ENCODE measurements at places on chromosomes 7 and 10. TPM values are rescaled to one million over a fixed set of nuclear protein-coding genes. Genes with fewer than 3 reads are reported as not detected.
A peak's percentile ranks its signal among the peaks of the same experiment; 100 is the strongest.

The IGF2BP3 gene
- total RNA-seq: 50.8 TPM

The CCDC172 gene
- total RNA-seq: not detected

The FANK1 gene
- 26.4 TPM for total RNA-seq

The ALOX5 gene
- 32.4 TPM for total RNA-seq

The NFE2L3 gene
- total RNA-seq: 94.1 TPM

The TRIM8 gene
- 47.2 TPM for total RNA-seq

The HOXA13 gene
- under 0.01 TPM for total RNA-seq

The AKR1D1 gene
- not detected for total RNA-seq

DNA sequence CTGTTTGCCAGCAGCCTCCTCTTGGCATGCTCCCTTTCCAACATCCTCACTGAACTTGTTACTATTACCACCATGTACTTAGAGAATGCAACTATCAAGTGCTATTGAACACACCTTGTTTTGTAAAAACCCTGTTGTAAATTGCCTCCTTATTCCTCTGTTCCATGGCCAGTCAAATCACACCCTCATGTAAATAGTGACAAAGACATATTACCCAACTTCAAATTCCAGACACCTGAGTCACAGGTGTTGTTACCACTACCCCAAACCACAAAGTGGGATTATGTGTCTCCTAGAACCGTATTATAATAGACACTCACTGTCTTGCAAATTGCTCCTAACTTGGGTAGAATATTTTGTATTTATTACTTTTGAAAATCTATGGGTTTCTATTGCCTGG lies 263.2 kb upstream of the C7orf33 start:
- peak; percentile 78 for DNase-seq

DNA sequence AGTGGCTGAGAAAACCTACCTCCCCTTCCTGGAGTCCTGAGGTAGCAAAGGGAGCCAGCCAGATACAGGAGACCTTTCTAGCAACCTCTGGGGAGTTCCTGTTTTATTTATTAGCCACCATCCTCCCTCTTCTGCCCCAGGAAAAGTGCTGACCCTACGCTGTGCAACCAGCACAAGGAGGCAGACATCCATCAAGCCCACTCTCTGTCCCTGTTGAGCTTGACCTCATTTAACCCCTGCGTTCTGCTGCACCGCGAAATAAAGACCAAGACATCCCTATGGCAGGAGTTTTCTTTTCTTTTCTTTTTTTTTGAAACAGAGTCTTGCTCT lies 25.3 kb upstream of the ANKRD2 start:
- no peak for DNase-seq

- DNase-seq: no peak
Measured at GRCh38 chr7:148325208-148325607, 265.4 kb upstream of the C7orf33 start.

DNA sequence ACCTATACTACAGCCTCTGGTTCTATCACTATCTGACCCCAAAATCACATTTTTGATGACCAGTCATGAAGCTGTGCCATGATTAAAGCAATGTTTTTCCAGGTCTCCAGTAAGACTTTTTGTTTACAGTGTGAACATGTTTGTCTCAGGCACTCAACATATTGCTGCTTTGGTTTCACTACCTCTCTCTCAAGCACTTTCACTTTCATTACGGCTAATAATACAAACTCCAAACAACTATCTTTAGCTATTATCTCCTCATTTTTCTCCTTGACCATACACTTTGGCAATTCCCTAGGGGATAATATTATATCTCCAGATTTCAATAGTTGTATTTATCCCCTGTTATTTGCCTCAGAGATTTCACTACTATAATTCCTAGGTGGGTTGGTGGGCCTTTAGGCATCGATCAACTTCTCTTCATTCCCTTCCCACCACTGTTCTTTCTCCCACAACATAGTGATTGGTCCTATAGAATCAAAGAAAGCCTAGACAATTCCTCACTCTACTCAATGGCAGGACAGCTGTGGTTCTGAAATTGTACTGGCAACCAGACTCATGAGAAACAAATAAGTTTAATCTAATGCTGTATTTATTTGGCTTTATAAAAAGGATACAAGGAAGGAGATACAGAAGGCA lies 261.4 kb upstream of the ZWINT start:
- peak; percentile 46 for DNase-seq

DNA sequence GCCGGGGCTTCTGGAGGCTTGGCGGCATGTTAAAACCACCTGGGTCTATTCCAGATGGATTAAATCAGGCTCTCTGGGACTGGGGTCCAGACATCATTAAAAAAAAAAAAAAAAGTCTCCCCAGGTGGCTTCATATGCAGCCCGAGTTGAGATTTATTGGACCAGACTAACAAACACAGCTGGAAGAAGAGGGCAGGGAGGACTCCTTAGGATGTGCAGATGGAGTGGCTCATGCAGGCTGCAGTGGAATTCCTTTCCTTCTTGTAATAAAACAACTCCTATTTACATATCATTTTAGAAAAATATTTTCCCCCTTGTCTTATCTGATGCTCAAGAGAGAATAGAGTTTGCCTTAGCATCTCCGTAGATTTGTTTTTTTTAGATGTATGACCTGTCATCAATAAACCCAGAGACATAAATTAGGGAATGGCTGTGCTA lies 238.1 kb downstream of the CAMK1D start:
- DNase-seq: no peak

GRCh38 chr7:70171369-70171920 lies 573.2 kb downstream of the AUTS2 start:
- no peak for DNase-seq

- DNase-seq: peak; percentile 41
Measured at GRCh38 chr7:5694912-5695726, 86.3 kb downstream of the RNF216 start.

GRCh38 chr10:110600487-110601101 lies 33.1 kb downstream of the SMC3 start:
- peak; percentile 74 for DNase-seq

DNA sequence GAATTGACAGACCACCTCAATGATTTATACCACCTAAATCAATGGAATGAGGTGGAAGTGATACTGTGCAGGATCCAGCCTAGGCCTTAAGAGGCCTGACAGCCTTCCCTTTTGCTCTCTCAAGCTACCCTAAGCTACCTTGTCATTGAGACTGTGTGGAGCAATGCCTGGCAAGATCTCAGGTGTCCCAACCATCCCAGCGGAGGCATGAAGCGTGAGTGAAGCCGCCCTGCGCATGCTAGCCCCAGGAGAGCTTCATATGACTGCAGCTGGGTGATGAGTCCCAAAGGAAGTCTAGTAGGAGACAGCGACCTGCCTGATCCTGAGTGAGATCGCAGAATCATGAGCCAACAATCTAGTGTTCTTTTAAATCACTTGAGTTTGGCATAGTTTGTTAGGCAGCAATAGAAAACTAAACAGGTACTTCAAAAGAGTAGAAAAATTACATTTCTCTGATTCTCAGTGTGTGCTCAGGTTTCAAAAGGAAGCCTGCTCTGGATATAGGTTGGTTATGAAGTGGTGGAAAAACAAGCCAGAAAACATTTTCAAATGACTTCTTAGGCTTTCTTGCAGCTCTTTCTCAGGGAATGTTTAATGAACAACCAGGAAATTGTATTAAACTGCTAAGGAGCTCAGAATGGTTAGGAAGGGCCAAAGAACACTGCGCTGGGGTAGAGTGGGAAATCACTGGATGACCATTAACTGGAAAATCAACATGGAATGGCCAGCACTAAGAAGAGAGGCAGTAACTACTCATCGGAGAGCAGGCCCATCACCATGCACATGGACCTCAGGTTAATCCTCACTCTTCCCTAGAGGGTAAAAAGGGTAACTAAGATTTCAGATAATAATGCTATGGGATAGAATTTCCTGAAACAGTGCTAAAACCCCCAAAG lies 535.2 kb downstream of the PHTF2 start:
- DNase-seq: peak; percentile 36

DNA sequence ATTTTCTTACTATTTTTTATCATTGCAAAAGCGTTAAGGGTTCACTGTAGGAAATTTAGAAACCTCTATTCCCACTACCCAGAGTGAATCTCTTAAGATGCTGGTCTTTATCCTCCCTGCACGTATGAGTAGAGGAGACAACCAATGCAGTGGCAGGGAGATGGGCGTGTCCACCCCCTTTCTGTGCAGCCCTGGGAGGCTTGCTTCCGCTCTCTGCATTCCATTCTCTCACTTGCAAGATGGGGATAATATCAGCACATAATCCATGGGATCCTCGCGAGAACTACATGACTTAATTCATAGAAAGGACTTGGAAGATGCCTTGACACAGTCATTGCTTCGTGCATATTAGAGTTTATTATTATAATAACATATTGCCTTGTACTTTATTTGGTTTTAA lies 196.2 kb downstream of the KLF6 start:
- DNase-seq: no peak
